ENCODE measurements at places on chromosomes 6 and 20.

DNA sequence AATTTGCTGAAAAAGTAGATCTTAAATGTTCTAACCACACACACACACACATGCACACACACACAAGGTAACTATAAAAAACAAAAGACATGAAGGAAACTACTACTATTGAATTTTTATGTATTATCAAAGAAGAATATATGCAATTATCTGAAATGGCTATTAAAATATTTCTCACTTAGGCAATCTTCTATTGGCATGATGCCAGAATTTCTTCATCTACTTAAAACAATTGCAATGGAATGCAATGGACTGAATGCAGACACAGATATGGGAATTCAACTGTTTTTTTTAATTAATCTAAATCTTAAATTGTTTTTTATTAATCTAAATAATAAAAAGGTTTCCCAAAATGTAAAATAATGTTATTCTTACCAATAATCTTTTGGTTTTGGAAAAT is 152.6 kb upstream of the SMLR1 start:
- peak; percentile 52 for DNase-seq

DNA sequence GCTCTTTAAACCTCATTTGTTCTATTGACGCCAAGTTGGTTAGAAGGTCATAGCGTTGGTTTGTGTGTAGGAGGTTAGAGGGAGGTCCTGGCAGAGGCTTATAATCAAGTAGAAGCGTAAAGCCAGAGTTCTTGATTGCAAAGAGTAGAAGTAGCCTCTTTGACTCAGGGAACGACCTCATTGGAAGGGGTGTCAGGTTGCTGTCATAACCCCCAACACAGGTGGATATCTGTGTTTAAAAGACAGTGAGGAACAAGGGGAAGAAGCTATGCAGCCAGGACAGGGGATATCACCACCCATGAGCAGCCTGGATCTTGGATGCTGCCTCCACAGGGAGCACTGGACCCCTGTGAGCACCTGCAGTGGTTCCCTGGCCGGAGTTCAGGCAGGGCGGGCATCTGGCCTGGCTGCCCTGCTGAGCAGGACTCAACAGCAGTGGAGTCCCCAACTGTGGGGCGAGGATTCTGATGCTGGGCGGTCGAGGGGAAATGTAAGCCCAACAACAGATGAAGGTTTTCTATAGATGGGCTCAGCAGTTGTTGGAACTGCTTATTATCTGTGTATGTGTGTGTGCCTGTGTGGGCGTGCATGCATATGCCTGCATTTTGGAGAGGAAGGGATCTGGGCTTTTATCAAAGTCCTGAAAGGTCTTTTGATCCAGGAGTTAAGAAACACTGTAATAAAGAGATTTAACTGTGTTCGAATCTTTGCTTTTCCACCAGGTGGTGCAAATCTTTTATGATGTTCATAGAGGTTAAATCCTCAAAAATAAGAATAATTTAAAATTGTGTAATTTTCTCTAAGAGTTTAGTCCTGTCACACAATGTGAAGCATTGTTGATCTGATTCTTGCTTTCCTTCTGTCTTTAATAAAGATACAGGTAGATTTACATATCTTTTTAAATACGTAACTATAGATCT is 27.7 kb downstream of the HIVEP1 start:
- peak; percentile 26 for DNase-seq

GRCh38 chr20:22394583-22394982 is 189.8 kb downstream of the FOXA2 start:
- DNase-seq = no peak

- peak; percentile 6 for DNase-seq
Observed at GRCh38 chr6:22448291-22448711, 121.1 kb upstream of the HDGFL1 start.

DNA sequence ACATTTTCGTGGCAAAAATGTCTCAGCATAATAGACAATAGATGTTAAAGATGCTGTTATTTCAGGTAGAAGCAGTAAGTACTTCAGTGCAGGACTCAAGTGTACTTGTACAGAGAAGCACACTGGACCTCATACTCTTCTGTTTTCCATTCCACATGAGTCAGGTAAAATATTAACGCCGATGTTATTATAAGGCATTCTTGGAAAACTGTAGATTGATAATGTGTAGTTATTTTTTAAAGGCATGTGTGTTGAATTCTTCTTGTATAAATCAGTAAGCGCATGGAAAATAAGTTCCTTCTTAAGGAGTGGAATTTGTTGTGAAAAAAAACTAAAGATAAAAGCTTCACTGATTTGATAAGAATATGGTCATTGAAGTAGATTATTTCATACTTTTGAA is 45.8 kb downstream of the DOP1A start:
- DNase-seq = no peak

DNA sequence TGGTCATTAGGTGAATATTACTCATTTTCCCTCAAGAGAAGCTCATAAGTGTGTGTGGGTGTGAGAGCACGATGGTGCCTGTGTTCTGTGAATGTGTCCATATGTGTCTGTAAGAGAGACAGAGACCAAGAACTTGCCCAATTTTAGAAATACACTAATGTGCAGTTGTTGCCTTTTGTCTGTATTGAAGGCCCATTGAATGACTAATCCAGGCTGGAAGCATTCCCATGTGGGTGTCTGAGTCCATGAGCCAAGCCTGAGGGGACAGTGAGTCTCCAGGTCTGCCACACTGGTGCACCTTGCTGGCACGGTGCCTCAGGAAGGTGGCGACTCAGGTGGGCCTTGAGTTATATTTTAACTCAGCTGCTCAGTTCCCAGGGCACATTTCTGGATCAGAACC is 25.5 kb upstream of the ASXL1 start:
- DNase-seq = peak; percentile 69

DNA sequence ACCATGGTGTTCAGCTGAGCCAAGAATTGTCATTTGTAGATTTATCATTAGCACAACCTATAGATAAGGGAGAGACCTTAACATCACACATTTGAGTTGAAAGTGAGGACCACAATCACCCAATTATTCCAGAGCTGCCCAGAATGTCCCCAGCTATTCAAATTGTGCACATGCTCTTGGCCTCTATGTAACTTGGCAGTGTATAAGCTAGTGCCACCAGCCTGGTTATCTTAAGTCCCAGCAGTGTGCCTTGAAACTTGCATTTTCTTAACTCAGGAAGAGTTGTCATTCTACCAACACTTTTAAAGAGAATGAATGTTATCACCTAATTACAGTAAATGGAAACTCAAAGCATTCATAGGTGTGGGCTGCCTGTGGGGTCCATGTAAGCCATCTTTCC is 191.1 kb downstream of the COL9A1 start:
- DNase-seq = no peak

DNA sequence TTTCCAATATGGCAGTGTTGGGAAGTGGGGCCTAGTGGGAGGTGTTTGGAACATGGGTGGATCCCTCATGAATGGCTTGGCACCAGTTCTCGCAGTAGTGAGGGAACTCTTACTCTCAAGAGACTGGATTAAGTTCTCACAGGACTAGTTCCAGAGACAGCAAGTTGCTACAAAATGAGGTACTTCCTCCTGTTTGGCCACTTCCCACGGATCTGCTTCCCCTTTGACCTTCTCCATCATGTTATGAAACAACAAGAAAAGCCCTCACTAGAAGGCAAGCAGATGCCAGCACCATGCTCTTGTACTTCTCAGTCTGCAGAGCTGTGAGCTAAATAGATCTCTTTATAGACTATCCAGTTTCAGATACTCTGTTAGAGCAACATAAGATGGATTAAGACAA is 3.1 kb downstream of the RSPH3 start:
- peak; percentile 9 for DNase-seq

GRCh38 chr6:69973763-69974162 is 107.4 kb downstream of the COL19A1 start:
- DNase-seq = no peak

- no peak for DNase-seq
Observed at GRCh38 chr6:90249458-90249857, 47.2 kb downstream of the BACH2 start.

DNA sequence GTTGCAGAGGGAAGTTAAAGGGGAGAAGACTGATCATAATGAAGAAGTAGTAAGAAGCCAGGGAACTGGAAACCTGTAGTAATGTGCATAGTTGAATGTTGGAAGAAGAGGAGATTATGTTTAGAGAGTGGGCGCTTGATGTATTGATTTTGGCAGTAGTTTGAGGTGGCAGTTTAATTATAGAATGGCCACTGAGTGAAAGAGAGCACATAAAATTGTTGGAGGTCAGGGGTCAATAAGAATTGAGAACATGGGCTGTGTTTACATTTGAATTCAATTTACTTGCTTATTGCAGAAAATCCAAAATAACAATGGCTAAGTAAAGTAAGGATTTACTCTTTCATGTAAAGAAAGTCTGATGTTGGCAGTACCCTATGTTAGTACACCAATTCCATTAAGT is 15.7 kb downstream of the VTA1 start:
- no peak for DNase-seq

GRCh38 chr20:57043091-57043490 is 223.3 kb downstream of the BMP7 start:
- no peak for DNase-seq
